ENCODE measurements at places on chromosomes 4 and X.
A peak's percentile ranks its signal among the peaks of the same experiment; 100 is the strongest.

- DNase-seq, result no peak
Observed at GRCh38 chr4:36269533-36270173, 11.8 kb upstream of the DTHD1 start.

DNA sequence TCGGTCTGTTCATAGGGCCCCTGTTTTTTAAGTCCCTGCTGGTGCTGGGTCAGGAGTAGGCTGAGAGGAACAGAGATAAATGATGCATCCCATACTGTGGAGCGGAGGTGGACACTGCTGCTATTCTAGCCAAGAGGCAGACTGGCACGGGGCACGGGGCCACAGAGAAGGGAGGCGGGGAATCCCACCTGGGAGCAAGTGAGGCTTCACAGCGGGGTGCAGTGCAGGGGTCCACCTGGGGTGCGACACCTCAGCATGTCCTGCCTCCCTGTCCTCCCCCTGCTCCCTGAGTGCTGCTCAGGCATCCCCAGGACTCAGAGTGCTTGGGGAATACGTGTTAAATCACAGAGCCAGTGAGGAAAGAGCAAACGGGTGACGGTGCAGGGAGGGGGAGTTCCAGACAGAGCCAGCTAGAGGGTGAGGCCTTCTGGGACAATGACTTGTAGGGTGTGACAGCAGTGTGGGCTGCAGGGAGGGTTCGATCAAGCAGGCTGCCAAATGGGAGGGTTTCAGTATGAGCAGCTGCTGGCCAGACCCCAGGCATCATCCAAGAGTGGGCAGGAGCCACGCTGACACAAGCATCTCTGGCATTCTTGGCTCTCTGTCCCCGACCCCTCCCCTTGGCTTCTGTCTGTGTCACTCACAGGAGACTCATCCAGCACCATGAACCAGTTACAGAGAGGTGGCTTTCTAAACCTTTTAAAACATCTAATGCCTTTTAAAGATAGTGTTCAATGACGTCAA is 13.7 kb upstream of the HTRA3 start:
- DNase-seq, result no peak

DNA sequence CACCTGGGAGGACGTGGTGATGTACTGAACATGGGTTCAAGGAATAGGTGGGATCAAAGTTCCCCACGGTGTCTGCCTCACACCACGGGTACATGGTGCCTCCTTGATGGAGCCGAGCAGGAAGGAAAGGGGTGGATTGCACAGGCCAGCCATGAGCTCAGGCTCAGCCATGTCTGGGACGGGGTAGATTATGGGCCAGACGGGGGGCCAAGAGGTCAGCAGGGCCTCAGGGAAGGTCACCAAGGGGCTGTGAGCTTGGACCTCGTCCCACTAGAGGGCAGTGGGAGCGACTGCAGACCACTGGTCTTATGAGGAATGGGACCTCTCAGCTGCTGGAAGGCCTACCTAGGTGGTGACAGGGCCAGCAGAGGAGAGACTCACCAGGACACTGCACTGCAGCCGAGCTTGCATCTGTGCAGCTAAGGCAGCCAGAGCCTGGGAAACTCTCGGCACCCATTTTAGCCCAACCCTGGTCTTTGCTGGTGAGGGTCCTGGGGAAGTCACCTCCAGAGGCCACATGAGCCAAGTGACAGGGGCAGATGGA is 38.4 kb downstream of the JAKMIP1 start:
- DNase-seq, result no peak

GRCh38 chrX:40176351-40177116 is 78.8 kb upstream of the BCOR start:
- no peak for DNase-seq

DNA sequence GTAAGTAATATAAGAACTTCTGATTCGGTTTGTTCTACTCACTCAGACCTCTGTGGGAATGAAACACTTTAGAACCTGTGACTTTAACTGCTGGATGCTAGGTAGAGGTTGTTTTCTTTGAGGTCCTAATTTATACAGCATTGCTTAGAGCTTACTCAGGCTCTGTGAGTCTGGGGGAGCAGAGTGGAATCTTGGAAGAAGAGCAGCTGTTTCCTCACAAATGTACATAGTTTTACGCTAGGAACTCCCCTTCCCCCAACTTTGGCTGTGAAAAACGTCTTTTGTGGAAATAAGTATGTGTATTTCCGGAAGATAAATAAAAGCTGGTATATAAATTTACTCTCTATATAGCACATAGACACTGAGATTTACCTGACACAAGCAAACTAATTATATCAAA is 141.4 kb downstream of the NAA11 start:
- no peak for DNase-seq

- no peak for DNase-seq
Observed at GRCh38 chr4:181224852-181225251, 1018.4 kb upstream of the TENM3 start.

DNA sequence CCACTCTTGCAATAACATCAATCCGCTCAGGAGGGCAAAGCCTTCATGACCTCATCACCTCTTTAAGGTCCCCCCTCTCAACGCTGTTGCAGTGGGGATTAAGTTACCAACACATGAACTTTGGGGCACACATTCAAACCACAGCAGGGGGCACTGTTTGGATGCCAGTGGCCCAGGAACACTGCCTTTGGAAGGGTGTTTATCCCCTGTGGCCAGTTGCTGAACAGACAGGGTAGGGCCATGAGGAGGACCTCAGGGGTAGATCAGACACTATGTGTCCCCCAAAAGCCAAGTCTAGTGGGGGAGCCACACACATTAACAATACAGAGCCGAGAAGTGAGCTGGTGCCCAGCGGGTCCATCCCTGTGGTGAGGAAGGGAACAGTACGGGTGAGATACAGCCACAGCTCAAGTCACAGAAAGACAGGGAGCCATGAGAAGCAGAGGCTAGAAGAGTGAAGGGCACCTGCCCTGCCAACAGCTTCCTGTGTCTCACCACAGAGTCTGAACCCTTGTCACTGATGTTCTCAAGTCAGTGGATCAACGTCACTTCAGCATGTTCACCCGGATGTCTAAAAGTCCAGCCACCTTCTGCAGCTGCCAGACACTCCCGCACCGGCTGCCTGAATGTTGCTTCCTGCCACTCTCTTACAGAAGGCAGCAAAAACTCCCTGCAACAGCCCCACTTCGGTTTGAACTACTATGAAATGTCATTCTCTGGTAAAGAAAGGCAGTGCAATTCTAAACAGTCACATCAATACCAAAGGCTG is 19.9 kb upstream of the MXD4 start:
- no peak for DNase-seq

DNA sequence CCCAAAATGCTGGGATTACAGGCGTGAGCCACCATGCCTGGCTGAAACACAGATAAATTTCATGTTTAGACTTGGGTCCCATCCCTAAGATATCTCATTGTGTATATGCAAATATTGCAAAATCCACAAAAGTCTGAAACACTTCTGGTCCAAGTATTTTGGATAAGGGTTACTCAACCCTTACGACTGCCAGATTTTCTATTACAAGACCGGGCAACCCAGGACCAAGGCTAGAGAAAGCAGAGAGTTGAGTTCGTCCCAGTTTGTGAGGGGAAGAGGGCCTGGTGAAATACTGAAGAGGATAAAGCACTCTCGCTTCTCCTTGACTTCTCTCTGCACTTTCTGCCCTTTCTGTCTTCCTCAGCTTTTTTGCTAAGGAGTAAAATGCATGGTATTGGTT is 34.5 kb downstream of the ZFX start:
- no peak for DNase-seq

DNA sequence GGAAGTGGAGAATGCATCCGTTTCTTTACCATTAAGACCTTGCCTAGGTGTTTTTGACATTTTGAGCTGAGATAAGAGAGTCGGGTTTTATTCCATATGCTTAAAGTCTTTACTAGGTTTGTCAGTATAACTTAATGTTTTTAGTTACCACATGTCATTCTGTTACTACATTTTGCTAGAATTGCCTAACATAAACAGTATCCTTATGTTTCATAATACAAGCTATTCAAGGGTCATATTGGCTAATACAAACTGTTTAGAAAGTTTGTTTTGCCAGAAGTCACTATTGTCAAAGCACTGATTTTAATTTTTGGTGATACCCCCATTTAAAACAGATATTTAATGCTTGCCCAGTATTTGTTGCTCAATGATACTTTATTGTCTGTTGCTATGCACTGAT is 427.7 kb upstream of the MAGEB2 start:
- DNase-seq, result no peak

DNA sequence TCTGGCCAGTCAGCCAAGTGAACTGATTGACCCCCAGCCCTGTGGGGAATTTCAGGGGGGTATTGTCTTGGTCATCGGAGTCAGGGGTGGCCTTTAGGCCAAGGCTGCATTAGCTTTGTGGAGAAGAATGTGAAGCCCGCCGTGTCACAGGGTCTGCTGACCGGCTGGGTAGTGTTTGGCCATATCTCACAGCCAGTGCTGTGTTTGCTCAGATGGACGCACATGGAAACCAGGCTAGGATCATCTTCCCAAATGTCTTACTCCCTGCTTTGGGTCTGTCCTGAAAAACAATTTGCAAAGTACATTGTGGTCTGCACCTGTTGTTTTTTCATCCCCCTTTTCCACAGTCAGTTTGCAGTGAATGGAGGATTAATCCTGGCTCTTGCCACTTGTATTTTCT is 13.0 kb downstream of the TMEM164 start:
- DNase-seq, result no peak

DNA sequence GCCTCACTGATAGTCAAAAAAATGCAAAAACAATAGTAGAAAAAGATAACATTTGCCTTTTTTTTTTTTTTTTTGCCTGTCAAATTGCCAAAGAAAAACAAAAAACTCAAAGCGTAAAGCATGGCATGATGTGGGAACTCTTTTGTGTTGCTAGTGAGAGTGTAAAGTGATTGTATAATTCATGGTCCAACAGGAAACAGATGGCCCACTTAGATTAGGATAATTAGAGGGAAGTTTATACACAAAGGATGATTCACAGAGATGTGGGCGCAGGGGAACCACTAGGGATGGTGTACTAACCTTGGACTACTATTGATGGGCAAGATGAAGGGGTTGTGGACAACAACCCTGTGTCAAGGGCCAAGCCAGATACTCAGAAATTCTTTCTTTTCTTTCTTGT is 16.4 kb downstream of the MCUB start:
- peak; percentile 3 for DNase-seq

DNA sequence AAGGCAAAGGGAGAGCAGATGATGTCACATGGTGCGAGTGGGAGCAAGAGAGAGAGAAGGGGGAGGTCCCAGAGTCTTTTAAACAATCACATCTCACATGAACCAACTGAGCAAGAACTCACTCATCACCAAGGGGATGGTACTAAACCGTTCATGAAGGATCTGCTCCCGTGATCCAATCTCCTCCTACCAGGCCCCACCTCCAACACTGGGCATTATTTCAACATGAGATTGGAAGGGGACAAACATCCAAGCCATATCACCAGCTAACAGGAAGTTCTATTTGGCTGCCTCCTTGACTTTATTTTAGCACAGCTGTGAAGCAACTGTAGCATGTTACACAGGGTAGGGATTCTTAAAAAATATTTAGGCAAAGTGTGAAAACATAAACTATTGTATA is 102.5 kb downstream of the DDIT4L start:
- no peak for DNase-seq

- no peak for DNase-seq
Observed at GRCh38 chr4:40594261-40595178, 35.1 kb downstream of the RBM47 start.

- DNase-seq, result no peak
Observed at GRCh38 chr4:181157647-181158046, 1085.6 kb upstream of the TENM3 start.

DNA sequence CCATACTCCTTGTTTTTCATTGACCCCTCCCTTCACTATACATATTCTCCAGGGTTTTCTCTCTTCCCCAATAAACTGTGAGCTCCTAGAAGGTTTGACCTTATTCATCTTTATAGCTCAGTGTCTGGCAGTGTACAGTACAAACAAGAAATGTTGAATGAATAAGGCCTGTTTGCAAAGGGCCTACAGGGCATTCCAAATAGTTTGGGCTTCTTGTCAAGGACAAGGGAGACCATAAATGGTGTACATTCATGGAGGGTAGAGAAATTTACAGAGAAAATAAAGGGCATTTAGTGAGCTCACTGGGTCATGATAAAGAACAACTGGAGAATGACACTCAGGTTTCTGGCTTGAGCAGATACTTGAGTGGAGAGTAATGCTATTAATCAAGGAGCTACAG is 47.5 kb upstream of the EIF1AX start:
- no peak for DNase-seq

- DNase-seq, result no peak
Observed at GRCh38 chrX:120797188-120797851, 78.3 kb downstream of the CT47B1 start.

GRCh38 chr4:36502350-36502749 is 220.9 kb downstream of the DTHD1 start:
- DNase-seq, result no peak

DNA sequence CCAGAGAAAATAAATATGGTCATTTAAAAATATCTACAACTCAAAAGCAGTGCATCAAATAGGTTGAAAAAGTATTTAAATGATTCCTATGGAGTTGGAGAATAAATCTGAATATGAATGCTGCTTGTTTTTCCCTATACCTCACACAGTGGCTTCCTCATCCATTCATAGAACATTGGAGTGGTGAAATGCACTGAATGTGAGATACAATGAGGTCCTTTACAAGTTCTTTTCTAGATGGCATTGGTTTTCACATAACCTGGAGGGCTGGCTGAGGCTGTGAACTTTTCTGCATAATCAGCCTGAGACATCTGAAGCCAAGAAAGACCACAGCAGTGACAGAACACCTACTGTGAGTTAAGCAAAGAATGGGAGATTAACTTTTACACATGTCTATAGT is 279.1 kb upstream of the NRK start:
- no peak for DNase-seq

DNA sequence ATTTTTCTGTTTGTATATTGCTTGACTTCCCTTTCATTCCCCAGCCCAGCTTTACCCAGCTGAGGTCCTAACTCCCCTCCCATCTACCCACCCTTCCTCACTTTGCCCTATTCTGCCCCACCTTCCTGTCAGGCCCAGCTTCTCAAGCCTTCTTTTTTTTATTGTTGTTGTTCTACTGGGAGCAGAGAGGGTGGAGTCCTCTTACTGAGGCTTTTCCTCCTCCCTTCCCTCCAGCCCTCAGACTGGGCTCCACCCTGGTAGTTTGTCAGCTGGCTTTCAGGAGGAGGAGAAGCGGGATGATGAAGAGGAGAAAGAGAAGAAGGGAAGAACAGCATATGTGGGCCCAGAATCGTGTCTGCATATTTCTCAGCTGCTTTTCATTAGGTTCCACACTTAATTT is 3.2 kb upstream of the KLF8 start:
- DNase-seq, result no peak

DNA sequence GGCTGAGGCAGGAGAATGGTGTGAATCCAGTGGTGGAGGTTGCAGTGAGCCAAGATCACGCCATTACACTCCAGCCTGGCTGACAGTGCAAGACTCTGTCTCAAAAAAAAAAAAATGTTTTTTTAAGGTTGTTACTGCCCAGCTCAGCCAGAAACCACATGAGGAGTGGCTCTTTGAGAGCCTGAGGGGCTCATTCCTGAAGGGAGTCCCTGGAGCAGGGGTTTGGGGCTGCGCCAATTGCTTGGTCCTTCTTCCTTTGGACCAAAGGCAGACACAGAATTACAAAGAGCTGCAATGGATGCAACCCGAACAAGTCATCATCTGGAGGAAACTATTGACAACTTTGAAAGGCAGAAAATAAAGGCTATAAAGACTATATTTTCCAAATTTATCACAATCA is 60.6 kb upstream of the WWC2 start:
- no peak for DNase-seq

GRCh38 chrX:41933546-41933945 is 10.2 kb upstream of the CASK start:
- no peak for DNase-seq
